Nephron progenitor cell (in vitro differentiated cells): ENCODE measurements at places on chromosomes 12 and 14.
A peak's percentile ranks its signal among the peaks of the same experiment; 100 is the strongest.

GRCh38 chr12:85872497-85873091 is 1.5 kb upstream of the NTS start:
- no peak for DNase-seq

DNA sequence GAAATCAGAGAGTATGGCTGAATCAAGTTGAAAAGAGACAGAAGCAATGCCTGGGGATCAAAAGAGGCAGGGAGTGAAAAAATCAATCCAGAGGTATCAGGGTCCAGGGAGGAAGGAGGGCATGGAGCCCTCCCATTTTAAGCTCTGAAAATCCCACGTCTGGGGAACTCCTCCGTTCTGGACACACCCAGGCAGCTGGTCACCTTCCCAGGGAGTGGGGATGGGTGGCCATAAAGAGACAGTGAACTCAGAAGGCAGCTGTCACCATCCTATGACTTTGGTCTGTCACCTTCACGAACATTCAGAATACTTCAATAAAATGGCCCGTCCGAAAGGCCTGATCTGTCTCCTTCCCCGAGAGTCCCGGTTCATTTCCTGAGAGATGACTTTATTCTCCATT is 71.6 kb downstream of the MAP1LC3B2 start:
- no peak for DNase-seq

DNA sequence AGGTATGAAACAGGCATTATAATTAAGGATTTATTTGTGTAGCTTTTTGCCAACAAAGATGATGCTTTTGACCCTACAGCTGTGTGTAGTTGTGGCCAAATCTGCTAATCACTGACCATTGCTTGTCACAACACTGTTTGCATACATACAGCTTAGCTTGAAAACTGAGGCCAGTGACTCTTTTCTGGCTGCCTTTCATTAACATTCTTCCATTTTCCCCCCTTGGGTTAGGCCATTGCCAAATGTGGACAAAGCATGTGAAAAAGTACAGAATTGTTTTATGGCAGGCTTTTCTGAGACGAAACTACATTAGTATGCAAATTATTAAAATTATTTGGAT is 263.3 kb downstream of the SLC16A7 start:
- no peak for DNase-seq

DNA sequence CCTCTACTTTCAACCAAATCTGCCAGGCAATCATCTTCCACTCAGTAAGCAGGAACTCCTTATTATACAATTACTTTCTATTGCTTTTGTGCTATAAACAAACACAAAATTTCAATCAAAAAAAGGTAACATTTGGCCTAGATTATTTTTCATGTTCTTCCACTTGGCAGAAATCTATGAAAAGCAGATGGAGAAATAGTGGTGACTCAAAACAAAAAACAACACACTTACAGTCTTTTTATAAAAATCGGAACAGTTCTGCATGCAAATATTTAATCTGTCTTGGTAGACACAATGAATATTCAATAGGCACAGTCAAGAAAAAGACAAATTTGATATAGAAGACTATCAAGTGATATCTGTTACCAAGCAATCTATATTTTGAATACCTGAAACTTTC is 376.8 kb downstream of the RPS29 start:
- DNase-seq = no peak

- no peak for DNase-seq
Observed at GRCh38 chr12:132188916-132189325, 44.7 kb downstream of the NOC4L start.

GRCh38 chr14:99758121-99758821 is 34.9 kb upstream of the EML1 start:
- DNase-seq = no peak

DNA sequence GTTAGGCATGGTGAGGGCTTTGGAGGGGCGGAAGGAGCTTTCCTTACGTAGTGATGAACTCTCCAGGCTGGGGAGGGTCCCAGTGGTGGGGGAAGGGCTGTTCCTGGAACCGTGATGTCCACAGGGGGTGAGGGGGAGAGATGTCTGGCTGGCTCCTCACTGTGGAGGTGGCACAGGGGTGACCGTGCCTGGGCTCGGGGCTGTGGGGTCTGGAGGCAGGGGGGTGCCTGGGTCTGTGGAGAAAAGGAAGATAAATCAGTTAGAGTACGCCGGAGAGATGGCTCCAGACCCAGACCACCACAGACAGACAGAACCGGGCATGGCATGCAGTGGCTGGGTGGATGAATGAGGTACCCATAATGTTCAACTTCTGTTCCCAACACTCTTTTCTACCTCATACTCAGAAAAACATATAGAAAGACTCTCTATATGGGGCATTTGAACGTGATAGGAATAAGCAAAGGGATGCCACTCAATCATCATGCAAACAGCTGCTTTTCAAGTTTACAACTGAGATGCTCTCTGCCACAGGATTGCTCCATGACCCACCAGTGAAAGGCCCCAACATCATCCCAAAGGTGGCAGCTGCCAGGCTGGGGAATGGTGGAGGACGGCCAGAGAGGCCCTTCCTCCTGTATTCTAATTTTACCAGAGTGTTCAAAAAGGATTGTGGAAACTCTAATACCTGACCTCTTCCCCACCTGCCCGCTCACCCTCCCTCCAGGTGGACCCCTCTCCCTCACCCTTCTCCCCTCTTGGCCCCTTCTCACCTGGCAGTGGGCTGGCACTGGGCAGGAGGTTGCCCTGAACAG is 5.6 kb downstream of the MYL6 start:
- DNase-seq = no peak

DNA sequence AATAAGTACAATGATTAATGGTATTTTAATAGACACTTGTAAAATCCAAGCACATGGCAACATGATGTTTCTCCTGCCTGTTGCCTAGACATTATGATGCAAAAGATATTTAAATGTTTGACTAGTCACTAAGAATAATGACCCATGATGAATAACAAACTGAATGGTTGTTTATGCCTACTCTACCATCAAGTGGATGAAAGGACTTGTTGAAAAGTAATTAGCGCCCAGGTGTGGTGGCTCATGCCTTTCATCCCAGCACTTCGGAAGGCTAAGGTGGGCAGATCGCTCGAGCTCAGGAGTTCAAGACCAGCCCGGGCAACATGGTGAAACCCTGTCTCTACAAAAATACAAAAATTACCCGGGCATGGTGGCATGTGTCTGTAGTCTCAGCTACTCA is 30.7 kb downstream of the KIF21A start:
- no peak for DNase-seq

DNA sequence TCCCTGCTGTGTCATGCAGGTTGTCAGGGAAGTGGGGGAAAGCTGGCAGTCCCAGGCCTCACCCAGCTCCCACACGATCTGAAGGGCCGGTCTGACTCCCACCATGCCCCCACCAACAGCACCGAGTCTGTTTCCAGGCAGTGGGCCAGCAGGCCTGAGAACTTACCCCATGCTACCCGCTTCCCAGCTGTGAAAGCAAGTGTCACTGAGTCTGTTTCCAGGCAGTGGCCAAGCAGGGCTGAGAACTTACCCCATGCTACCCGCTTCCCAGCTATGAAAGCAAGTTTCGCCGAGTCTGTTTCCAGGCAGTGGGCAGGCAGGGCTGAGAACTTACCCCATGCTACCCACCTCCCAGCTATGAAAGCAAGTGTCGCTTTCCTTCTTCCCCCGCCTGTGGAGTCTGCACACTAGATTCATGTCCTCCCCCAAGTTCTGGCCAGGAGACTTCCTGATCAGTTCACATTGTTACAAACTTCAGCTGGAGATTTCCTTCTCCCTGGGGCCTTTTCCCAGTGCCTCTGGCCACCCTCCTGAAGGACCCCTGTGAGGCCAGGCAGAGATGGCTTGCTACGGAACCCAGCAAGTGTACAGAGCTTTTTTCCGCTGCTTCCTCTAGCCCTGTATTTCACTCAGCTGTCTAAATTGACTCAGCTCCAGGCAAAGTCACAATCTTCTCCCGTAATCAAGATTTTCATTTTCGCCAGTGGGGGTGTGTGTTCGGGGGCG is 435.4 kb downstream of the TMTC2 start:
- no peak for DNase-seq

DNA sequence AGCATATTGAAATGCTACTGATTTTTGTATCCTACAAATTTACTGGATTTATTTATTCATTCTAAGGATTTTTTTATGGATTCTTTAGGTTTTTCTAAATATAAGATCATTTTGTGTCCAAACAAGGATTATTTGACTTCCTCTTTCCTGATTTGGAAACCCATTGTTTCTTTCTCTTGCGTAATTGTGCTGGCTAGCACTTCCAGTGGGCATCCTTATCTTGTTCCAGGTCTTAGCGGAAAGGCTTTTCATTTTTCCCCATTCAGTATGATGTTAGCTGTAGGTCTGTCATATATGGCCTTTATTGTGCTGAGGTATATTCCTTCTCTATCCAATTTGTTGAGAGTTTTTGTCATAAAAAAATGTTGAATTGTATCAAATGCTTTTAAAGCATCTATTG is 57.2 kb upstream of the RHOJ start:
- DNase-seq = no peak

GRCh38 chr12:123919980-123920360 is 52.7 kb downstream of the CCDC92 start:
- DNase-seq = no peak

- DNase-seq = peak; percentile 88
Observed at GRCh38 chr12:6613776-6614512, 6.8 kb upstream of the CHD4 start.

GRCh38 chr14:92532490-92533163 is 19.0 kb downstream of the RIN3 start:
- DNase-seq = no peak

DNA sequence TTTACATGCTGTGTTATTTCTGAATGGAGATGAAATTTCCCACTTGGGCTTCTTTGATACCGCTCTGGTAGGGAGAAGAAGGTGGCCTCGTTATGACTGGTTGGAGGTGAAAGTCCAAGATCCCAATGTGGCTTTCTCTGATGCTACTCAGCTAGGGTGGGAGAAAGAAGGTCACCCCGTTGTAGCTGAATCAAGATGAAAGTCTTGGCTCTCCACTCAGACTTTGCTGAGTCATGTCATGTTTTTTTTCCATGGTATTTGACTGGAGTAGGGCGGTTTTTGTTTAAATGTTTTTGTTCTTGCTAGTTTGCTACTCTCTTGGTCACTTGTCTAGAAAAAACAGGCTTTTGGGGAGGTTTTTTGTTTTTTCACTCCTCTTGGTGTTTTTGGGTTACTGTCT is 2.4 kb upstream of the PDE6H start:
- no peak for DNase-seq

GRCh38 chr12:56574210-56574609 is 52.6 kb downstream of the RBMS2 start:
- no peak for DNase-seq

DNA sequence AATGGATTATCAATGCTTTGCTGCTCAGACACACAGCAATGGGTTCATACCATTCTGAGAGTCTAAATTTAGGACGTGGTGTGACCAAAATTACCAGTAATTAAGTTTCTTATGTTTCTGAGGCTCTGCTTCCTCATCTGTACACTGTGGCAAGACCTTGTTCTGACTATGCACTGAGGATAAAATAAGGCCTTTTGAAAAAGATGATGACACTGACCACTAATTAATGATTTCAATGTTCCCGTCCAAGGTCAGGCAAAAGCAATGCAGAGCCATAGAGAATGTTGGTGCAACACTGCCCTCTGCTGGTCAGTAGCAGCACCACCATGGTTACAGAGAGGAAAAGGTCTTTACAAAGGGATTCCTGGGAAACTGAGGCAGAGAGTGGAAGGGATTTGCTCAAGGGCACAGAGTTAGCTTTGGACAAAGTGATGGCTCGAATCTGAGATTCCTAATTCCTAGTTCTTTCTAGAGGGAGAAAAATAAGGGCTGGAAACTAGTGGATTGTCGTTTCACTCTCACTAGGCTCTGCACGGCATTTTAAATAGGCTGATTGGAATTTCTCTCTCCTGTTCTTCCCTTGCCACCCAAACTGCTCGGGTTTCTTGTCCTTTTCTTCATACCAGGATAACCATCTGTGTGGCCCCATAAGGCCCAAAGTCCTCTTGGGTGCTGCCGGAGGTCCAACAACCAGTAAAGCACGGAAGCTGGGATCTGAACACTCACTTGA is 22.3 kb upstream of the P2RX7 start:
- DNase-seq = peak; percentile 71

DNA sequence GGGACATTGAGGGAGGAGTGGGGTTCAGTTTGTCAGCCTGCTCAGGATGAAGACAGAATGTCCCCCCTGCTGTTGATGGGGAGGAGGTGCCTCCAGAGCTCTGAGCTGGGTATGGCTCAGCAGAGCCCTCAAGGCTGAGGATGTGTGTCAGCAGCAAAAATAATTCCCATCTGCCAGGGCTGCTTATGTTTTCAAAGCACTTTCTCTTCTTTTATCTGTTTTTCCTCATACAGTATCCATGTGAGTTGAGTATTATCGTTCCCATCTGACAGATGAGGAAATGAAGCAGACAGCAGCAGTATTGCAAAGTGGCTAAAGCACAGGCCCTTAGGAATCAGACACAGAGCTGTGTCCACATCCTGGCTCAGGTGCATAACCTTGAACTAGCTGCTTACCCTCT is 94.1 kb downstream of the SLC8A3 start:
- no peak for DNase-seq

- DNase-seq = peak; percentile 48
Observed at GRCh38 chr12:111387747-111388323, 17.9 kb upstream of the SH2B3 start.

DNA sequence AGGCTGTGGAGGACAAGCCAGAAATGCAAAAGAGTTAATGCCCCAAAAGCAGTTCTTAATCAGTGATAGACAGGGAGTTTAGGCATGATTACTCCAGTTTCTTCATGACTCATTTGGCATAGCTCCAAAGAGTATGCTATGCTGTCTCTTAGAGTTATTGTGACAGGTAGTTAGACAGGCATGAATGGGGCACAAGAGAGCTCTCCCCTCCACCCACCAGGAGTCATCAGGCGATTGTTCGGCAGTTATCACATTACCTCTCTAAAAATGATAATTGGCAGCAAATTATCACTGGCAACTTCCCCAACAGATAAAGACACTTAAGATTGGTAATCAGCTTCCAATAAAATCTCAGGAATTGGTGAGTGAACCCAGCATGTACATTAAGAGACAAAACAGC is 320.1 kb downstream of the DAD1 start:
- no peak for DNase-seq

- DNase-seq = no peak
Observed at GRCh38 chr12:22539055-22539454, 5.3 kb downstream of the C2CD5 start.

DNA sequence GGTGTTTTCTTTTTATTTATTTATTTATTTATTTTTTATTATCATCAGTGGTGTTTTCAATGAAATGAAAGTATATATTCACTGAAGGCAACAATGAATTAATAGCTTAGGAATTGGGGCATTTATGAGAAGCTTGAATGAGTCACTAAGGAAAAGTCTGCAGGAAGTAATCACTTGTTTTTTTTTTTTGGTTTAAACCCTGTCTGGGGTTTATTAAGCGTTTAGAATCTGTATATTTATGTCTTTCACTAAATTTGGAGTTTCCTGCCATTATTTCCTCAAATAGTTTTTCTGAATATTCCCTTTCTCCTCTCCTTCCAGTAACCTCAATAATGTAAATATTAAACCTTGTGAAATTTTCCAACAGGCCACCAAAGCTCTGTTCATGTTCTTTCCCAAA is 85.5 kb downstream of the TESC start:
- no peak for DNase-seq

GRCh38 chr14:102532204-102532658 is 22.7 kb upstream of the ANKRD9 start:
- DNase-seq = no peak
